ENCODE measurements at places on chromosomes 7 and 10. TPM values are rescaled to one million over a fixed set of nuclear protein-coding genes. Genes with fewer than 3 reads are reported as not detected.
A peak's percentile ranks its signal among the peaks of the same experiment; 100 is the strongest.

DNA sequence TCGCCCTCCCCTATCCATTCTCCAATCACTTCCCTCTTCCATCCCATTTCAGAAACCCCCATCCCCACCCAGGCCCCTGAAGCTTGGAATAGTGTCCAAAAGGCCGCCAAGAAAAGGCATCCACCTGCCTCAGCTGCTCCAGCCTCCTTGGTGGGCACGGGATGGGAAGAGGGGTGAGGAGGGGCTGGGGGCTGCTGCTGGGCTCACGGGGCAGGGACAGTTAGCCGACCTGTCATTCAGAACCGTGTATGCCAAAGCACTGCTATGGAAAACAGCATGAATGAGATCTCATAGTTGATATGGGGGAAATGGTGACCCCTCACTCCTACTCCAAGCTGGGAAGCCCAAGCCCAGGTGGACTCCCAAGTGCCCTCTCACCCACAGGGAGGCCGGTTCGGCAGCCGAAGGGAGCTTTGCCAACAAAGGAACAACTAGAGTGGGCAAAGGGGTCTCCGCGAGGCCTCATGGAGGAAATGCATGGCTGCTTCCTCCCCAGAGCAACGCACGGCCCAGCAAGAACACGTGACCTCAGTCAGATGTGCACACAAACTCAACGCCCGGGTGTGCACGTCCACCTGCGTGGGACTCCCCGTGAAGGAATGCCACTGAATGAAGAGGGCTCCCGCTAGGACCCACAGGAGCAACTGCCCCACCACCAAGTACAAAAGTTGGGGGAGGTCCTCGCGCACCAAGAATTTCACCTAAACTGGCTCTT, 52.5 kb downstream of the EBF3 start:
- H3K4me1 ChIP-seq: peaks cover 14% of the 10 kb centered on the region
- no peaks in the 10 kb centered on the region for H3K36me3 ChIP-seq
- no peak overlapping the region for H3K4me3 ChIP-seq
- H3K27me3 ChIP-seq: peaks cover 6% of the 10 kb centered on the region
- H3K27ac ChIP-seq: no peak overlapping the region

DNA sequence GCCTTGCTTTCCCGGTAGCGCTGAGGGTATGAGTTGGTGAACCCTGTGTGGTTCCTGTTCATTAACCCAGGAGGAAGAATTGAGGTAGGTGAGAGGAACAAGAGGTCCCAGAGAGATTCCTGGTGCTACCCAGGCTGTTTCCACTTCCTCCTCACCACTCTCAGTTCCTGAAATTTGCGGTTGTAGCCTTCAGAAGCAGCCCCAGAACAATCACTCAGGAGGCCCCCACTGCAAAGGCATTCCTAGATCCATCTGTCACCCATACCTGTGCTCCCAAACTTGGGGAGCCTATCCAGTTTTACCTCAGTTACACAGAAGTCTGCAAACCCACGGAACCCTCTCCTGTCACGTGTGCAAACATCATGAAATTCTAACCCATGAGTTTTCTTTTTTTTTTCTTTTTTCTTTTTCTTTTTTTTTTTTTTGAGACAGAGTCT, 9.0 kb upstream of the PIP4K2A start:
- H3K27ac ChIP-seq: no peak overlapping the region
- no peaks in the 10 kb centered on the region for H3K27me3 ChIP-seq
- no peak overlapping the region for H3K4me3 ChIP-seq
- no peaks in the 10 kb centered on the region for H3K36me3 ChIP-seq
- H3K4me1 ChIP-seq: no peaks in the 10 kb centered on the region

DNA sequence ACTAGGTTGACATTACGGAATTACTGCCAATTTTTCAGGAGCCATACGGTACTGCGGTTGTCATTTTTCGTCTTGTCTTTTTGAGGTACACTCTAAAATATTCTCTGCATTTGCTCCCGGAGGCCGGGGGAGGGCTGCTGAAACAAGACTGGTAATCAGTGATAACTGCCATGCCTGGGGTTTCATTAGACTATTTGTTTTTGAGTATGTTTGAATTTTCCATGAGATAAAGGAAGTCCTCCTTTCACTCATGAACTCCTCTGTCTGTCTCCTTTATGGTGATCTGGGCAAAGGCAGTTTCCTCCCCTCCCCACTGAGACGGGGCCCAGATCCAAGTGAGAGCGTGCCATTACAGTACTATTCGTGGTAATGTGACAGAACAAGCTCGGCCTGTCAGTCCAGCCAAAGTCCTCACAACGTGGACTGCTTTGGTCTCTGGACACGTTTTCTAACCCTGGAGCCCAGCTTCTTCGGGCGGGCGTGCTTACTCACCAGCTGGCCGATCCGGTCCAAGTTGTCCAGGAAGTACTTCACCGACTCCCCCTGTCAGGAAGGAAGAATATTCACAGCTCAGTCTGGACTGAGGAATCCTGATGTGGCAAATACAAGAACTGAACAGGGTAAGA, 45.1 kb downstream of the AMZ1 start:
- H3K27ac ChIP-seq: peak overlapping the region; percentile 55
- no peak for DNase-seq
- H3K4me3 ChIP-seq: no peak overlapping the region
- H3K36me3 ChIP-seq: peaks cover 39% of the 10 kb centered on the region
- H3K4me1 ChIP-seq: peaks cover 51% of the 10 kb centered on the region
- no peaks in the 10 kb centered on the region for H3K27me3 ChIP-seq

DNA sequence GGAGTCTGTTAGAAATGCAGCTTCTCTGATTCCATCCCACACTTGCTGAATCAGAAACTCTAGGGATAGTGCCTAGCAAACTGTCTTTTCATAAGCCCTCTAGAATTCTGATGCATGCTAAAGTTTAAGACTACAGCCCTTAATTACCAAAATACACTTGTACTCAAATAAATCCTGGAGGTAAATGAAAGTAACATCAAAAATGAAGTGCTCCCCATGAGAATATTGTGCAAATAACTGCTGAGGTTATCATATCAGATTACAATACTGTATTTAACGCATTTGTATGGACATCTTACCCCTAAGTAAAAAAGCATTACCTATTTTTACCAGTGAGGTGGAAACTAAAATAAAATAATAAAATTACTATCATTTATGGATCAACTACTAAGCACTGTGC, 104.7 kb downstream of the CHCHD3 start:
- no peaks in the 10 kb centered on the region for H3K27me3 ChIP-seq
- H3K36me3 ChIP-seq: peaks cover 16% of the 10 kb centered on the region
- H3K4me1 ChIP-seq: no peaks in the 10 kb centered on the region

GRCh38 chr10:126475074-126475691, 86.9 kb upstream of the ADAM12 start:
- H3K27ac ChIP-seq: no peak overlapping the region
- no peaks in the 10 kb centered on the region for H3K4me1 ChIP-seq
- H3K27me3 ChIP-seq: peaks cover 15% of the 10 kb centered on the region
- H3K36me3 ChIP-seq: no peaks in the 10 kb centered on the region

- no peak overlapping the region for H3K4me3 ChIP-seq
- no peak for DNase-seq
- H3K4me1 ChIP-seq: no peaks in the 10 kb centered on the region
- no peaks in the 10 kb centered on the region for H3K27me3 ChIP-seq
These were observed 100.8 kb downstream of the SGMS1 start for GRCh38 chr10:50522908-50523307.

DNA sequence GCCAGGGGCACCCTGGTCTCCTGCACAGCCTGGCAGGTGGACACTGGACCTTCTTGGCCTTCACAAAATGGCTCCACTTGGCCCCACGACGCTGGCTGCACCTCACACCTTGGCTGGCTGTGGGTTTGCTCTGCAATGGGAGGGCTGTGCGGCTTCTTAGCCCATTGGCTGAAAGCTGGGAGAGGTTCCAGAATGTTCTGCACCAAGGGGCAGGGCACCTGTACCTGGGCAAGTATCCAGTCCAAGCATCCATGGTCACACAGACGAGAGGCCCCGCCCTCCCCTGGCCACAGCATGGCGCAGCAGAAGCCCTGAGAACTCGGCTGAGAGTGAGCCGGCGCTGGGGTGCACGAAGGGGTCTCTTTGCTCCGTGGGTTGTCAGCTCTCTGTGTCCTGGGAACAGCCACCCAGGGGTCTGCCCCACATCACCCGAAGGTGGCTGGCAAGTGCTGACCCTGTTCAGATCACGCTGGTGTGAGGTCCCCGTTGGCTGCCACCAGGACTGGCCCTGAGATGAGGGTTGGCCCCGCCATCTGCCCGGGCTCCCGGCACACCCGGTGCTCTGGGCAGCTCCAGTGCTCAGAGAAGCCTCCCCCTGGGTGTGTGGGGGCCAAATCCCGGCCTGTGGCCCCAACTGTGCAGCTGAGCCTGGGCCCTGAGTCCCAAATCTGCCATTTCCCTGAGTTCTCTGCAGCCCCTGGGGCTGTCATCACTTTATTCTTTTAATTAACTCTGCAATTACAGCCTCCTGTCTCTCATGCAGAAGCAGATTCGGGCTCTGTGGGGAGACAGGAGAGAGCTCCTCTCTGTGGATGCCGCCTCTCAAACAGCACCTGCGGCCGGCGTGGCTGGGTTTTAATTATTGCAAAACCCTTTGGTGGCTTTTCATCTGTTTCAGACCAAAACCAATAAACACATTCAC, 19.4 kb upstream of the ADGRA1 start:
- DNase-seq: no peak
- H3K27ac ChIP-seq: no peak overlapping the region
- no peaks in the 10 kb centered on the region for H3K36me3 ChIP-seq
- H3K4me1 ChIP-seq: no peaks in the 10 kb centered on the region

DNA sequence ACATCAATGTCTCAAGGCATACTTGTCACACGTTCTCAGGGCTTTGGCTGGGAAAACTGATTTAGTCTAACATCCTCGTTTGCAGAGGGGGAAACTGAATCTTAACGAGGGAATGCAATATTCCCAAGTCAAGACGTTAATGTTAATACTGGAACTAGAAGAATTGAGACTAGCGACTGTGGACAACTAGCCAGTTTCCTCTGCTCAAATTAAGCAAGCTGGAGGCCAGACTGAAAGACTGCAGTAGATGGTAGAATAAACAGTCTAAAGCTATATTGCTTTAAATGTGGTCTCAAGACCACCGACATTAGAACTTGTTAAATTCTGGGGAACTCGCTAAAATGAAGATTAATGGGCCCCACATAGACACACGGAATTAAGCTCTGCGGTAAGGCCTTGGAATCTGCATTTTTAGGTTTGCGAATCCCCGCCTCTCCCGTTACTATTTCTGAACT, 639 bp upstream of the TFAM start:
- no peak for DNase-seq
- peak overlapping the region; percentile 95 for H3K4me3 ChIP-seq
- no peaks in the 10 kb centered on the region for H3K27me3 ChIP-seq

GRCh38 chr10:386771-387592, 251.7 kb downstream of the ZMYND11 start:
- no peak overlapping the region for H3K4me3 ChIP-seq
- no peak for DNase-seq
- H3K36me3 ChIP-seq: peaks cover 34% of the 10 kb centered on the region
- peaks cover 15% of the 10 kb centered on the region for H3K4me1 ChIP-seq
- H3K27ac ChIP-seq: no peak overlapping the region

- no peaks in the 10 kb centered on the region for H3K27me3 ChIP-seq
- no peak overlapping the region for H3K27ac ChIP-seq
- DNase-seq: no peak
- peaks cover 37% of the 10 kb centered on the region for H3K36me3 ChIP-seq
- H3K4me3 ChIP-seq: no peak overlapping the region
These were observed 41.5 kb downstream of the MINPP1 start for GRCh38 chr10:87546210-87546609.

DNA sequence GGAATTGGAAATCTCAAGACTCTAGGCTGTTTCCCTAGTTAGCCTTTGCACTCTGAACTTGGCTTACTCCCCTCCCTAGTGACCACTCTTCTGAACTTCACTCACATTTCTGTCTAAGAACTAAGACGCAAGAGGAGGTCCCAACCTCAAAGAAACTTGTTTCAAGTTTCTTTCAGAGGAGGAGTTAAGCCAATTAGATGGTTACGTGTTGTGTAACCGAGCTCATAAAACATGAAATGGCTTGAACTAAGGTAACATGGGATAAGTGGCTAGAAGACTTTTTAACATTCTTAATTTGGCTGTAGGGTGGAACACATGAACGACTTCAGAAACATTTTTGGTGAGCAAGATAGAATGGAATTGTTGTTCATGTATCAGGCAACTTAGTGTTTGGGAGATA, 39.5 kb upstream of the SEC61G start:
- DNase-seq: no peak
- H3K4me1 ChIP-seq: peaks cover 22% of the 10 kb centered on the region
- H3K27ac ChIP-seq: no peak overlapping the region

AKR1C3 gene
- total RNA-seq: 1.3 TPM

DLG5 gene
- 79.8 TPM for total RNA-seq

SPDYE2 gene
- total RNA-seq: not detected

TMEM176A gene
- total RNA-seq: 3.6 TPM

PTPRN2 gene
- total RNA-seq: 2.1 TPM
